IMR-90 (cell line): ENCODE measurements at places on chromosomes 12 and 14. TPM values are rescaled to one million over a fixed set of nuclear protein-coding genes. Genes with fewer than 3 reads are reported as not detected.

GRCh38 chr14:50798048-50798421 is 32.9 kb downstream of the NIN start:
- no peaks in the 10 kb centered on the region for H3K27me3 ChIP-seq
- no peak for DNase-seq
- H3K4me1 ChIP-seq: peaks cover 23% of the 10 kb centered on the region
- no peaks in the 10 kb centered on the region; the same call in 1 of the 2 replicates for H3K36me3 ChIP-seq

- H3K27ac ChIP-seq: no peak overlapping the region
- H3K4me1 ChIP-seq: no peaks in the 10 kb centered on the region
- no peaks in the 10 kb centered on the region for H3K36me3 ChIP-seq
- no peaks in the 10 kb centered on the region; the same call in 1 of the 2 replicates for H3K27me3 ChIP-seq
Observed at GRCh38 chr12:68162374-68162773, 2.8 kb upstream of the IFNG start.

- no peak overlapping the region for H3K4me3 ChIP-seq
- no peak overlapping the region for H3K27ac ChIP-seq
- no peaks in the 10 kb centered on the region for H3K36me3 ChIP-seq
- DNase-seq: no peak
- peaks cover 2% of the 10 kb centered on the region; the same call in 1 of the 2 replicates for H3K4me1 ChIP-seq
Observed at GRCh38 chr14:37544407-37544806, 50.6 kb downstream of the FOXA1 start.

DNA sequence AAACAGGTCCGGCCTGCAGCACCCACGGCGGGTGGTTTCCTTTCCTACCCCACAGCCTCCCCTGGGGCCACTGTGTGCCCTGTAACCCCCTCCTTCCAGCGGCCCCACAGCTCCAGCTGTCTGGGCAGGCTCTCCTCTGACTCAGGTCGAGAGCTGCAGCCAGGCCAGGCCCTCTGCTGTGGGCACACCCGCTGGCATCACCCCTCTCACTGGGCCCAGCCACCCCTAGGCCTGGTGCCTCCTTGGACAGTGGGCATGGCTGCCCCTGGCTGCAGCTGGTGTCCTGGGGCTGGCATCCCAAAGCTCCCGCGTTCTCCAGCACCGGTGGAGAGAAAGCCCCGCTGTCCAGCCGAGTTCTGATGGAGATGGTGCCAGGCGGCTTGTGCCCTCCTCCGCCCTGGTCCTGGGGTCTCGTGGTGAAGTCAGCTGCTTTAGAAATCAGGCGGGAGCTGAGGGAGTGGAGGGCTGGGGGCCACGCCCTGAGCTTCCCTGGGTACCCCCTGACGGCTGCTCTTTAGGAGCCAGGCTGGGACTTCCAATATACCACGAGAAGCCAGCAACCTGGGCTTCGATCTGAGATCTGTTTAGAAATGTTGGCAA is 114.9 kb downstream of the KIF26A start:
- no peaks in the 10 kb centered on the region for H3K36me3 ChIP-seq
- no peak for DNase-seq
- no peak overlapping the region for H3K27ac ChIP-seq
- no peaks in the 10 kb centered on the region for H3K4me1 ChIP-seq
- H3K4me3 ChIP-seq: no peak overlapping the region

DNA sequence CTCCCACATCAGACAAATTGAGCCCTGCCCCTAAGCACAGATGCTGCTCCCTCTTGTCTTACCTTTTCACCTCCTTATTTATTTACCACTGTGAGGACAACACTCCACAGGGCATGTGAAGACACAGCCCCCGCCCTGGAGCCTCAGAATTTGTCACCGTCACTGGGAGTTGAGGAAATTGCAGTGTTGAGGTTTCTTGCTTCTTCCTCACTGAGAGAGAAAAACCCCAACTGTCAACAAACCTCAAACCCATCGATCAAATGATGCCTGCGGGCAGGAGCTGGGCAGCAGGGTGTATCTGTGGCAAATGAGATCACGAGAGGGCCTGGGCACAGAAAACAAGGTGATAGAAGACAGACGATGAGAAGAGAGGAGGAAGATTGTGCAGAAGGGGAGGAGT is 30.5 kb upstream of the PLEKHG3 start:
- DNase-seq: no peak
- no peaks in the 10 kb centered on the region; the same call in 1 of the 2 replicates for H3K4me1 ChIP-seq
- no peaks in the 10 kb centered on the region for H3K36me3 ChIP-seq
- H3K4me3 ChIP-seq: no peak overlapping the region
- H3K27ac ChIP-seq: no peak overlapping the region

GRCh38 chr12:52506858-52507715 is 13.1 kb downstream of the KRT5 start:
- DNase-seq: peak; percentile 65
- H3K4me3 ChIP-seq: no peak overlapping the region
- no peaks in the 10 kb centered on the region for H3K36me3 ChIP-seq
- H3K27ac ChIP-seq: no peak overlapping the region
- peaks cover 7% of the 10 kb centered on the region for H3K27me3 ChIP-seq
- H3K4me1 ChIP-seq: no peaks in the 10 kb centered on the region

DNA sequence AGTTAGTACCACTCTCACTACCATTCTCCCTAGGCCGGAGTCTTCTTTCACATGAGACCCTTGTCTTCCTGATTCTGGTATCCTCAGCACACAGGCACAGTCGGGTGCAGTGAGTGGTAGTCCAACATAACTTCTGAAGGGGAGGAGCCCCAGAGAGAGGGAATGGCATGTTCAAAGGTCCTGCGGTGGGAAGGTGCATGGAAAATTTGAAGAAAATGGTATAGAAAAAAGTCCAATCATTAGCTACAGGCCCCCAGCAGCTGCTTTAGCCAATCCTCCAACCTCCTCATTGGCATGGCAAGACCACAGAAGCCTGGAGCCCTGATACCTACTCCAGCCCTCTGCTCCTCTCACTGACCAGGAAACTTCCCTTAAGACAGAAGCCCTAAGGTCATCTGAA is 96.6 kb downstream of the ZFP36L1 start:
- H3K4me3 ChIP-seq: no peak overlapping the region
- no peak for DNase-seq
- H3K36me3 ChIP-seq: no peaks in the 10 kb centered on the region

Gene PLCZ1
- not detected in 2 replicates for total RNA-seq

Gene ACOT4
- total RNA-seq: 0.28 and 0.54 TPM in 2 replicates

- H3K4me3 ChIP-seq: no peak overlapping the region
- H3K27ac ChIP-seq: no peak overlapping the region
- peak; percentile 28 for DNase-seq
- peaks cover 3% of the 10 kb centered on the region; the same call in 1 of the 2 replicates for H3K4me1 ChIP-seq
- H3K36me3 ChIP-seq: no peaks in the 10 kb centered on the region
- peaks cover 2% of the 10 kb centered on the region; the same call in 1 of the 2 replicates for H3K27me3 ChIP-seq
Observed at GRCh38 chr14:74380172-74380571, 31.9 kb downstream of the VRTN start.

GRCh38 chr14:85574853-85575616 is 45.1 kb downstream of the FLRT2 start:
- H3K4me1 ChIP-seq: peaks cover 15% of the 10 kb centered on the region
- H3K36me3 ChIP-seq: peaks cover 5% of the 10 kb centered on the region
- H3K27me3 ChIP-seq: no peaks in the 10 kb centered on the region
- no peak overlapping the region for H3K4me3 ChIP-seq
- no peak for DNase-seq

DNA sequence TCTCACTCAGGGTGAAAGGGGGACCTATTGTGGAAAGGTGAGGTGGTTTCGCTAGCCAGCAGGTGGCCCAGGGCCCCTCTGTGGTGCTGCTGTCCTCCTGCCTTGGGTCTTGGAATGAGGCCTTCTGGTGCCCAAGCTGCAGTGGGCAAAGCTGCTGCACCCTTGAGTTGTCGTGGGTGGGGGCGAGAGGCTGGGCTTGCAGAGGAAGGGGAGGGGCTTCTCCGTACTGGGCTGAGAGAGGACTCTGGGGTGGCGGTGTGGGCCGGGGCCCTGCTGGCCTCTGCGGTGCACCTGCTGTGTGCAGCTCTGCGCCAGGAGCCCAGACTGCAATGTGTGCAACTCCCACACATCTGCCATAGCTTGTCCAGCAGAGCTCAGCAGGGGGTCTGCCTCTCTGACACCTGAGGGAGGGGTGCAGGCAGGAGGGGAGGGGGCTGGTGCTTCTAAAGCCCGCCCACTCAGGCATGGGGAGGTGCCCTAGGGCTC is 145.8 kb downstream of the KIF26A start:
- no peaks in the 10 kb centered on the region for H3K27me3 ChIP-seq
- H3K36me3 ChIP-seq: no peaks in the 10 kb centered on the region
- no peak overlapping the region for H3K27ac ChIP-seq

GRCh38 chr14:20421267-20421666 is 8.0 kb upstream of the TEP1 start:
- peaks cover 3% of the 10 kb centered on the region for H3K27me3 ChIP-seq
- H3K4me3 ChIP-seq: no peak overlapping the region
- no peak overlapping the region for H3K27ac ChIP-seq
- no peaks in the 10 kb centered on the region for H3K4me1 ChIP-seq
- H3K36me3 ChIP-seq: no peaks in the 10 kb centered on the region

DNA sequence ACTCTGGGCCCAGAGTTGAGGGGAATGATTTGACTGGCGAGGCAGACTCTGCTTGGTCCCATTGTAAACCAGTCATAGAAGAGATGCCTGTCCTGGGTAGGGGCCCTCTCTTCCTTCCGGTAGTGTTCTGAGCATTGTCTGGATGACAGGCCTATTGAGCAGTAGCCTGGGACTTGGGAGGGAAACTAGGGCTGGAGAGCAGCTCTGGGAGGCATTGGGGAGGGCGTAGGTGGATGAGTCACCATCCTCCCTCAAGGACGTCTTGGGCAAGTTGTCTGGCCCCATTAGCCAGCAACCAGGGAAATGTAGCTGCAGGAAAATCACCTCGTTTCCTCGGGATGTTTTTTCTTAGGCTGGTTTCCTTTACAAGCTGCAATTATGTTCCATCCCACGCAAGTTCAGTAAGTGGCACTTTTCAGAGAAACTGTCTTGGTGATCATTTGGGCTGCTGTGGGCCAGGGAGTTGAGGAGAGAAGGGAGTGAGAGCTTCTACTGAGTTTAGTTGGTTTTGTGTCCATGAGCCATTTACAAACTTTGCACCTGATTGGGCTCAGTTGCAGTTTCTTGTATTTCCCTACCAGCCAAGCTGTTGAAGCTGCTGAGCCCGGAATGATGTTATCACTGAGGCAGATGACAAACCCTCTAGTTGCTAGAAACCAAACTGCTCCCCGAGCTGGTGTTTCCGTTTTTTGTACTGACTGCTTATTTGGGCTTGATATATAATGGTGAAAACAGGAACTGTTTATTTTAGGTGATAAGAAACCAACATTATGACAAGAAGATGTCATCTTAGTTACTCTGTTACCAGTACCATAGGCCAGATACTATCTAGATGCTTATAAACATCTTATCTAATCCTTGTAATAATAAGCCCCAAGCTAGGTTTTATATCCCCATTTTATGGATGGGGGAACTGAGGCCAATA is 147.6 kb downstream of the CHST11 start:
- H3K4me1 ChIP-seq: peaks cover 7% of the 10 kb centered on the region
- H3K27ac ChIP-seq: no peak overlapping the region; the same call in 1 of the 2 replicates
- H3K36me3 ChIP-seq: no peaks in the 10 kb centered on the region
- H3K4me3 ChIP-seq: no peak overlapping the region
- peak; percentile 96 for DNase-seq

Gene LALBA
- not detected in 2 replicates for total RNA-seq

- peaks cover 8% of the 10 kb centered on the region for H3K4me1 ChIP-seq
- no peaks in the 10 kb centered on the region for H3K27me3 ChIP-seq
- peak; percentile 60 for DNase-seq
- peak within 1 kb of the TSS; percentile 92 for H3K4me3 ChIP-seq
- H3K36me3 ChIP-seq: no peaks in the 10 kb centered on the region
Observed at GRCh38 chr12:72272091-72272661, at the start of gene TRHDE. TSS of gene TRHDE (plus strand) at chr12:72272370. CDS start at chr12:72272644, 274 bp downstream.

GRCh38 chr14:52360831-52361230 is 46.7 kb downstream of the PTGER2 start:
- no peak overlapping the region for H3K4me3 ChIP-seq
- H3K36me3 ChIP-seq: no peaks in the 10 kb centered on the region
- peaks cover 9% of the 10 kb centered on the region for H3K4me1 ChIP-seq
- no peaks in the 10 kb centered on the region for H3K27me3 ChIP-seq
- no peak for DNase-seq

GRCh38 chr12:30169839-30170591 is 386.3 kb upstream of the TMTC1 start:
- H3K4me3 ChIP-seq: no peak overlapping the region
- no peak for DNase-seq
- no peaks in the 10 kb centered on the region for H3K36me3 ChIP-seq
- peaks cover 19% of the 10 kb centered on the region for H3K27me3 ChIP-seq
- H3K27ac ChIP-seq: no peak overlapping the region
- H3K4me1 ChIP-seq: no peaks in the 10 kb centered on the region
